ENCODE measurements at places on chromosomes 3 and 15.

- no peak for DNase-seq
Observed at GRCh38 chr3:13882876-13883275, 3.0 kb upstream of the WNT7A start.

- DNase-seq, result no peak
Observed at GRCh38 chr15:85406916-85407315, 26.5 kb downstream of the AKAP13 start.

DNA sequence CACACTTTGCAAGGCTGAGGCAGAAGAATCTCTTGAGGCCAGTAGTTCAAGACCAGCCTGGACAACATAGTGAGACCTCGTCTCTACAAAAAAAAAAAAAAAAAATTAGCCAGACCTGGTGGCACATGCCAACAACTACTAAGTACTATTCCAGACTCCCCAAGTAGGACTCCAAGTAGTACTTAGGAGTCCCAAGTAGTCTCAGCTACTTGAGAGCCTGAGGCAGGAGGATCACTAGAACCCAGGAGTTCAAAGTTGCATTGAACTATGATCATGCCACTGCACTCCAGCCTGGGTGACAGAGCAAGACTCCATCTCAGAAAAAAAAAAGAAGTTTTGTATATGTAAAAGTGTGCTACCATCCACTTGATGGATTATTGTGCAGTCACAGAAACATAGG is 486.6 kb downstream of the SOX2 start:
- no peak for DNase-seq

GRCh38 chr15:86178845-86179244 is 99.2 kb downstream of the AGBL1 start:
- DNase-seq, result no peak

DNA sequence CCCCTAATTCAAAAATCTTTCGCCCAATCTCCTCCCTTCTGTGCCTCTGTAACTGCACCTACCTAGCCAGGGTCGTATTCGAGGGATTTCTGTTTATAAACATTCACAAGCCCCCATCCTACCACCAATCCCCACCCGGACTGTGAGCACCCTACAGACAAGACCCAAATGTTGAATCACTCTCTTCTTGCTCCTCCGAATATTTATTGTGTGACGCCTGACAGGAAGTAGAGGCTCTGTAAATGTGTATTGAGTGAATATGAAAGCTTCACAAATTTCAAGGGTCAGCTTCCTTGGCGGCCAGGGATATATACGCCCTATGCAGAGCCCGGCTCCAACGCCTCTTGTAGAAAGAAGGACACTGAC is 1.6 kb downstream of the BDH1 start:
- no peak for DNase-seq

- DNase-seq, result no peak
Observed at GRCh38 chr3:67715971-67716370, 61.6 kb upstream of the SUCLG2 start.
